ENCODE measurements at places on chromosomes 5 and 9. TPM values are rescaled to one million over a fixed set of nuclear protein-coding genes. Genes with fewer than 3 reads are reported as not detected.
A peak's percentile ranks its signal among the peaks of the same experiment; 100 is the strongest.

Gene KCNIP1
- total RNA-seq = 2.8 TPM

GRCh38 chr9:13054389-13054788, 225.1 kb downstream of the MPDZ start:
- DNase-seq = no peak

Gene UBE2QL1
- 5.0 TPM for total RNA-seq

Gene MPDZ
- 69.0 TPM for total RNA-seq

DNA sequence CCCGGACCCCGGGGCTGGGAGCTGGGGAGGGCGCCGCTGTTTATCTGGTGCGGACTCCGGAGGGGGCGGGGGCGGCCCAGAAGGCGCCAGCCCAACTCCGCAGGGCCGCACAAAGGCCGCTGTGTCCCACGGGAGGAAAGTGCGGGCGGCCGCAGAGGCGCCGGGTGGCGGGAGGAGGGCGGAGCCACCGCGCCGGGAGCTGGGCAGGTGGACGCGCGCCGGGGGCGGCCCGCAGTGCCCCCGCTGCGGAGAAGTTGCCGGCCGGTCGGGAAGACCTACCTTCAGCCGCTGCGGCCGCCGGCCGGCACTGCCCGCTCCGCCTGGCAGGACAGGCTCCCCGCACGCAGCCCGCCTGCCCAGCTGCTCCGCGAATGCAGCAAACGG, 43.6 kb downstream of the NACC2 start:
- no peak for DNase-seq

GRCh38 chr5:143061161-143061945, 291.2 kb downstream of the ARHGAP26 start:
- DNase-seq = no peak

DNA sequence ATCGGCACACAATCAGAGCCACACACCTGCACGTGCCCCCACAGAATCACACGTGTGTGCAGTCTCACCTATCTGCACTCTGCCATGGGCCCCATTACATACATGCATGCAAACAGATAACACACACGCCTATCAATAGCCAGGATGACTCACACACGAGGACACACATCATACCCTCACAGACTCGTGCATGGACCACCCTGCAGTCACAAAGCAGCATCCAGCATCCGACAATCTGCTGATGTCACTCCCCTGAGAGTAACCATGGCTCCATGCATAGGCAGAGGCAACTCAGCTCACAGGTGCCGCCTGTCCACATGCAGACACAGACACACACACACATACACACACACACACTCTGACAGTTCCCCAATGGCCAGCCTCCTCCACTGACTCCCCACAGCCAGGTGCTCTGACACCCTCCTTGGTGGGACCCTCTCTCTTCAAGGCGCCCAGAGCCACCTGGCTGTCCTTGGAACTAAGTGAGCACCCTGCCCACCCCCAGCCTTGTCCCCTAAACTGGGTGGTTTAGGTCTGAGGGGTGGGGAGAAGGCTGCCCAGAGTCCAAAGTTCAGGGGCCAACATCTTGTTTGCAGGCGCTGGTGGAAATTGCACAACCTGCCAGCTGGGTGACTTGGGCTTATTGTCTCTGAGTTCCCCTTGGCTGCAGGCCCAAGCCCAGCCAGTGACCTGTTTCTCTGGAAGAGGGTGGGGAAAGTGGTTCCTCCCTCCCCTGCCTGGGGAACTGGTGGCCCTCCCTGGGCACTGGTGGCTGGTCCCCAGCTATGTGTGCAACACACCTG, 34.6 kb upstream of the NEK6 start:
- peak; percentile 88 for DNase-seq

Gene PCA3
- not detected for total RNA-seq

GRCh38 chr9:105651806-105652205, 10.5 kb upstream of the TAL2 start:
- no peak for DNase-seq

- DNase-seq = no peak
Measured at GRCh38 chr5:59943452-59944113, 50.1 kb upstream of the PDE4D start.

GRCh38 chr5:112512901-112513300, 93.8 kb upstream of the EPB41L4A start:
- no peak for DNase-seq

- DNase-seq = peak; percentile 66
Measured at GRCh38 chr5:140108093-140109017, 5.6 kb upstream of the PURA start.

- no peak for DNase-seq
Measured at GRCh38 chr5:105430516-105430915, 1867.9 kb upstream of the NUDT12 start.

Gene SLC4A9
- total RNA-seq = not detected

DNA sequence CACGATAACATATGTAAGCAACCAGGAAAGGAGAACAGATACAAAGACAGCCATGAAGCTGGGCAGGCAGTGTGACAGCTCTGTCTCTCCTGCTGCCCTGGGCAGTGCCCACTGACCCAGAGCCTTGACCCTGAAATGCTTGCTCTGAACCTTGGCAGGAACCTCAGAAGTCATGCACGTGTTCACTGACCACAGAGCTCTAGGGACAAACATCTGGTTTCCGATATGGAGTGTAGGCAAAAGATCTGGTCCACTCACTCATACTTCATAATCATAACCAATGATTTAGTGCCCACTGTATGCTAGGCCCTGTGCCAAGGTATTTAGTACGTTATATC, 102.6 kb downstream of the FSTL4 start:
- no peak for DNase-seq

DNA sequence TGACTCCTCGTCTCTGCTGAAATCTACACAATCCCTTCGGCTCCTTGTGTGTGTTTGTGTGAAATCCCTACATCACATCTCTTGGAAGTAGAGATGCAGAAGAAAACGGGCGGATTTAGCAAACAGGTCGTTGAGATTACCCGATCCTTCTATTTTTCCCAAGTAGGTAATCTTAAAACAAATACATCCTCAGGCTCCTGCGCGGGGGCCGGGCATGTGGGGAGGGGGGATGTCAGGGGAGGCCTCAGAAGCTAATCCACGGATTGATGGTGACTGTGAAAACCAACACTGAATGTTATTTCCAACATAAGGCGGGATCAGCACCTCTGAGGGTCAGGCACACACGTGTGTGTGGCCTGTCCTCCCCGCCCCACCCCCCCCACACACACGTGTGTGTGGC, 137.8 kb downstream of the ROR2 start:
- DNase-seq = peak; percentile 46

Gene TLX3
- not detected for total RNA-seq

- DNase-seq = no peak
Measured at GRCh38 chr9:71518045-71518827, 250.1 kb downstream of the CEMIP2 start.

- DNase-seq = no peak
Measured at GRCh38 chr5:55030676-55031369, 6.8 kb downstream of the GZMK start.

DNA sequence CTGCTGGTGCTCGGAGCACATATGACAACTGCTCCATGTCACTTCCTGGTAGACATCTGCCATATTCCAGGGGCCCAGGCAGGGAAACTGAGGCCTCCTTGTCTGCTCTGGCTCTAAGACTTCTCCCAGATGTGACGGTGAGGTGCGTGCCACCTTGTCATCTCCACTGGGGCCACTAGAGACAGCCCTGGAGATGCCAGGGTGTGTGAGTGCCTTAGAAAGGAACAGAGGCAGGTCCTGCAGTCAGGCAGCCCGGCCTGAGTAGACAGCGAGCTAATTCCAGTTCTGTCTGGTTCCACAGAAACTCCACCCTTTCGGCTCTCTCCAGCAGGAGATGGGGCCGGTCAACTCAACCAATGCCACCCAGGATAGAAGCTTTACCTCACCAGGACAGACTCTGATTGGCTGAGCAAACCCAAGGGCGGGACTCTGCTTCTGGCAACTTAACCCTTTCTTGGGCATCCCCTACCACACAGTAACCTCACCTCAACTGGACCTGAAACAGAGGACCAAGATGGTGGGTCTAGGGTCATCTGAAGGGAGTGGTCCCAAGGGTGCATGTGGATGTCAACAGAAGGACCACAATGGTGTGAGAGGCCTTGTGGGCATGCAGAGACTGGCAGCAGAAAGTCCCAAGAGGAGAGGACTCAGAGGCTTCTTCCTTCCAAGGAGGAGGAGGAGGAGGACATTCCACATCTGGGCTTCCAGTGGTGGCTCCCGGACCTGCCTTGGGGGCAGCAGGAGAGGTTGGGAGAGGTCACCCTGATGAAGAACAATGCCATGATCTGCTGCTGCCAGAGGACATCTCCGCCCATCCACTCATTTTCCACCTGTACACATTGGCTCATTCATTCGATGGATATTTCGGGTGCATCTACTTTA, 77.7 kb downstream of the RGS3 start:
- peak; percentile 54 for DNase-seq

- DNase-seq = no peak
Measured at GRCh38 chr5:55934115-55934613, 60.6 kb downstream of the IL6ST start.

- DNase-seq = no peak
Measured at GRCh38 chr5:158810615-158811014, 289.1 kb downstream of the EBF1 start.

Gene TMEM232
- 1.8 TPM for total RNA-seq

DNA sequence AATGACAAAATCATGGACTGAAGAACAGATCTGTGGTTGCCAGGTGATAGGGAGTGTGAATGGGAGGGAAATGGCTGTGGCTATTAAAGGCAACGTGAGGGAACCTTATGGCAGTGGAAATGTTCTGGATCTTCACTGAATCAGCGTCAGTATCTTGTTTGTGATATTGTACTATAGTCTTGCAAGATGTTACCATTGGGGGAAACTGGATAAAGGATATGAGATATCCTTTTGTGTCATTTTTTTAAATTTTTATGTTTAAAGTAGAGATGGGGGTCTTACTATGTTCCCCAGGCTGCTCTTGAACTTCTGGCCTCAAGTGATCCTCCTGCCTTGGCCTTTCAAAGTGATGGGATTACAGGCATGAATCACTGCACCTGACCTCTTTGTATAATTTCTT, 95.5 kb downstream of the RPS23 start:
- no peak for DNase-seq

- no peak for DNase-seq
Measured at GRCh38 chr5:139091439-139092156, 106.6 kb downstream of the SIL1 start.

- no peak for DNase-seq
Measured at GRCh38 chr5:124726631-124727362, 19.6 kb downstream of the ZNF608 start.

Gene CCDC183
- total RNA-seq = 1.1 TPM

DNA sequence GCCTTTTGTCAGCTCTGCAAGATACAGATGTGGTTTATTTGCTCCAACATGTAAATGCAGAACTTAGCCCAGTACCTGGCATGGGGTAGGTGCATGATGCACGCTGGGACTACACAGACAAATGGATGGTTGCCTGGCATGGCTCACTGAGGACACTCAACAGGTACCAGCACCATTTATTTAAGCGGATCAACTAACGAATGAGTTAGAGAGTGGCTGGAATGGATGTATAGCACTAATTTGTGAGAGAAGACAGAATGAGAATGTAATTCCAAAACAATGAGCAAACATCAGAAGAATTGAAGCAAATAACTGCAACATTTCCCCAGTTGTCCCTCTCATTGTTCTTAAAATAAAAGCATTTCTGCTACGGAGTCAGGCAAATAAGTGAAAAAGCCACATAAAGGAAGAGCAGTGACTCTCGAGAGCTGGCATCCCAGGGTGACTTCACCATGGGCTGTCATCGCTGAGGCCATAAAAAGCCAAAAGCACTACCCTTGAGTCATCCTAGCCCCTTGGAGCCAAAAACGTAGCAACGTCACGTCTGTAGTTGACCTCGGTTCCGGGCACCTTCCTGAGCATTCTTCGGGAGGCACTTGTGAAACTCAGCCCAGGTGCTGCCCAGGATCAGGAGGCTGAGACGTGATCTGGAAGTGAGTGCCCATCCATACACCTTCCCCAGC, 290.3 kb downstream of the NSG2 start:
- DNase-seq = no peak

Gene MAMDC2
- total RNA-seq = 166 TPM

DNA sequence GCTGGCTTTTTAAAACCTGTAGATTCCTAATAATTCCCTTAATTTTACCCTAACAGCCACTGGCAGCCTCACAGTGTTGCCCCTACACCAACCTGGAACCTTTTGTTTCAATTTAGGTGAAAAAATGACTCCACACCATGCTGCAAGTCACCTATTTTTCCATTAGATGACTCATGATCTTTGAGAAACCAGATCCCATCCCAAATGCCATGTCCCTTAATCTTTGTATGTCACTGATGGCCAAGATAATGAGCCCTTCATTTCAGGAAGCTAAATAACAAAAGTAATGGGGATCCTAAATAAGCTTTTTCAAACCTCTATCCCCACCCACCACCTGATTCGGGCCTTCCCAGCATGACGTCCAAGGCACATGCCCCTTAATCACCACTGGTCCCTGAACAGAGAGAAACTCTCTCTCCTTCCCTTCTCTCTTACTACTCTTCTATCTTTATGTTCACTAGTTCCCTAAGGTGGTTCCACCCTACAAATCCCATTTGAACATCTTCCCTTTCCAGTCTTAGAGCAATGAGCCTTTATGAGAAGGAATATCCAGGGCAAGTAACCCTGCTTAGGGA, 33.6 kb downstream of the ZNF608 start:
- no peak for DNase-seq

Gene CKMT2
- 9.7 TPM for total RNA-seq

DNA sequence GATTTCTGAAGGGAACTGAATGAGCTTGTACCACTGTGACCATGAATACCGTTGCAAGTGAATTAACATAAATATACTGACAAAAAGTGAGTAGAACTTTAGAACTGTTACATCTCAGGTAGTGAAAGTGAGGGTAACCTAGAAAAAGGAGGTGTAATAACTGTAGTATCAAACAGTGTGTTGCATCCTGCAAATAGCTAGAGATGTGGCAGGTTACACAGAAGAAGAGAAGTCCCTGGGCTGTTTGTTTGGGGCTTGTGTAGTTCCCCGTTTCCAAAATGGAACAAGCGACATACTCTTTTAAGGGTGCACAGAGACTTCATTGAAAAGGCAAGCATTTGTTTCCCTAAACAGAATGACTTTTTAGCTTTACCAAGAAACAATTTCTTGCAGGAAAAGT, 214.8 kb downstream of the NR3C1 start:
- no peak for DNase-seq

GRCh38 chr9:122370303-122370702, 521 bp upstream of the PTGS1 start:
- DNase-seq = no peak

Gene FAM221B
- total RNA-seq = not detected

Gene SPINK13
- not detected for total RNA-seq

Gene UGCG
- 22.5 TPM for total RNA-seq

Gene HNRNPH1
- total RNA-seq = 495 TPM
